CD14-positive monocyte (primary cell): ENCODE measurements at places on chromosomes 13 and 19.

GRCh38 chr19:21611659-21612402, 106.4 kb downstream of the ZNF429 start:
- DNase-seq, result no peak

DNA sequence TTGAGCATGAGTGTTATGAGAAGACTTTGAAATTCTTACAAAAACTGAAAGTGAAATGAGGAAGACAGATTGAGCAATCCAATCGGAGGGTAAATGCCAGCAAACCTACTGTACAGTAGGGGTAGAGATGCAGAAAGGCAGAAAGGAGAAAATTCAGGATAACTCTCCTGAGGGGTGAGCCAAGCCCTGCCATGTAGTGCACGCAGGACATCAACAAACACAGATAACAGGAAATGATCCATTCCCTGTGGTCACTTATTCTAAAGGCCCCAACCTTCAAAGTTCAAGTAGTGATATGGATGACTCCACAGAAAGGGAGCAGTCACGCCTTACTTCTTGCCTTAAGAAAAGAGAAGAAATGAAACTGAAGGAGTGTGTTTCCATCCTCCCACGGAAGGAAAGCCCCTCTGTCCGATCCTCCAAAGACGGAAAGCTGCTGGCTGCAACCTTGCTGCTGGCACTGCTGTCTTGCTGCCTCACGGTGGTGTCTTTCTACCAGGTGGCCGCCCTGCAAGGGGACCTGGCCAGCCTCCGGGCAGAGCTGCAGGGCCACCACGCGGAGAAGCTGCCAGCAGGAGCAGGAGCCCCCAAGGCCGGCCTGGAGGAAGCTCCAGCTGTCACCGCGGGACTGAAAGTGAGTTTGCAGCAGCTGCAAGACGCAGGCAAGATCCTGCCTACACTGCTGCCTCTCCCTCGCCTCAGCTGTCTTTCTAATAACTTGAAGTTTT, at the start of gene TNFSF13B:
TSS of gene TNFSF13B (plus strand) at position 118 of the 728 bp plus-strand sequence. CDS start at position 296, 178 bp downstream.
- peak; percentile 86 for DNase-seq

DNA sequence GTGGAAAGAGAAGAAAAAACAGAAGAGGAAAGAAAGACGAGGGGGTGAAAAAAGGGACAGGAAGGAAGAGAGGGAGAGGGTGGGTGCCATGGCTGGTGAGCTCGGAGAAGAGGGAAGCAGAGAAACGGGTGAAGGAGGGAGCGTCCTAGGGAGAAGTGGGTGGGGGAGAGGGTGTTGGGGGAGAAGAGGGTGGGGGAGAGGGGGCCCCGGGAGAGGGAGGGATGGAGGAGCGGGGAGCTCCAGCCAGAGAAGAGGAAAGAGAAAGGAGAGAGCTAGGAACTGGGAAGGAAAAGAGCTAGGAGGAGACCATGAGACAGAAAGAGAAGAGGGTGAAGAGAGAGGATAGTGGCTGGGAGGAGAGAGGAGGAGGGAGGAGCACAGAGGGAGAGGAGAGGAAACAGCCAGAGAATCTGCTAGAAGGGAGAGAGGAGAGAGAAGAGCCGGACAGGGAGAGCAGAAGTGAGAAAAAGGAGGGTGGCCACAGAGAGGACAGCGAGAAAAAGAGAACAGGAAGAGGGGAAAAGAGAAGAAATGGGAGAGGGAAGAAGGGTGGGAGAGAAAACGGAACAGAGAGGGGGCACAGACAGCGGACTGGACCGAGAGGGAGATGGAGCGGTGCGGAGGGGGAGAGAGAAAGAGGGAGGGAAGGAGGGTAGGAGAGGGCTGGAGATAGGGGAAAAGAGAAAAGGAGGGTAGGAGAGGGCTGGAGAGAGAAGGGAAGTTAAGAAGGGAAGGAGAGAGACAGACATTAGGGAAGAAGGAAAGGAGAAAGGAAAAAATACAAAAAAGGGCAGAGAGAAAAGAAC, 11.9 kb upstream of the GARIN5A start:
- peak; percentile 17 for DNase-seq

DNA sequence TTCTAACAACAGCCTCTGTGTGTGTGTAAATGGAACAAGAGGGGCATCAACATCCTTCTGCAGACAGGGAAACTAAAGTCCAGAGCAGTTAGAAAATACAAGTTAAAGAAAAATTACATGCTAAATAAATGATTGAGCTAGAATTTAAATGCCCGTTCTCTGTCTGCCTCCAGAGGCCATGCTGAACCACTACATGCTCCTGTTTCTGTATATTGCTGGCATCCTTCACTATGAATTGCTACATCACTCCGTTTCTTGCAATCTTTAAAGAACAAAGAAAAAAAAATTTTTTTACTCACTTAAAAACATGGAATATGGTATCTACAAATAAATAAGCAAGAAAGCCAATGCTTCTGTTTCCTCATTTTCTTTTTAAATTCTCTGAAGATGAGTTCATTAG, 47.9 kb downstream of the DCT start:
- no peak for DNase-seq

DNA sequence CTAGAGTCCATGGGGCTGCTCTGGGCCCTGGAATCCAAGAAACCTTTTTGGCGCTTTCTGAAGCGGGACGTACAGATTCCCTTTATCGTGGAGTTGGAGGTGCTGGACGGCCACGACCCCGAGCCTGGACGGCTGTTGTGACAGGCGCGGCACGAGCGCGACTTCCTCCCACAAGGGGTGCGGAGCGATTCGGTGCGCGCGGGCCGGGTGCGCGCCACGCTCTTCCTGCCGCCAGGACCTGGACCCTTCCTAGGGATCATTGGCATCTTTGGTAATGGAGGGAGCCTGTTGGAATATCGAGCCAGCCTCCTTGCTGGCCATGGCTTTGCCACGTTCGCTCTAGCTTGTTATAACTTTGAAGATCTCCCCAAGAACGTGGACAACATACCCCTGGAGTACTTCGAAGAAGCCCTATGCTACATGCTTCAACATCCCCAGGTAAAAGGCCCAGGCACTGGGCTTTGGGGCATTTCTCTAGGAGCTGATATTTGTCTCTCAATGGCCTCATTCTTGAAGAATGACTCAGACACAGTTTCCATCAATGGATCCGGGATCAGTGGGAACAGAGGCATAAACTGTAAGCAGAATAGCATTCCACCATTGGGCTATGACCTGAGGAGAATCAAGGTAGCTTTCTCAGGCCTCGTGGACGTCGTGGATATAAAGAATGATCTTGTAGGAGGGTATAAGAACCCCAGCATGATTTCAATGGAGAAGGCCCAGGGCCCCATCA, 3.5 kb upstream of the ZFP82 start:
- DNase-seq, result no peak

DNA sequence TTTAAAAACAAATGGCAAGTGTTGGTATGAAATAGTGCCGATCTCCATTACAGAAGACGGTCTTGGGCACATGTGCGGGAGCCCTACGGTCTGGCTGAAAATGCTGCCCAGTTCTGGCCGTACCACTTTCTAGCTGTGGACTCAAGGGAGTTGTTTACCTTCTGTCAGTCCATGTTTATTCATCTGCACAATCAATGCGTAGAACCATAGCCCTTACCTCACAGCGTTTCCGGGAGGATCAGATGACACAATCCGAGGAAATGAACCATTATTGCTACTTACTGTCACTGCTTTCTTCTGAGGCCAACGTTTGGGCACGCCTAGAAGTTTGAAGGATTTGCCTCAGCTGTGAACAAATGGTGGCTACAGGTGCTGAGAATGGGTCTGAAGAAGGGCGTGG, 31.2 kb downstream of the GADD45B start:
- DNase-seq, result peak; percentile 76

DNA sequence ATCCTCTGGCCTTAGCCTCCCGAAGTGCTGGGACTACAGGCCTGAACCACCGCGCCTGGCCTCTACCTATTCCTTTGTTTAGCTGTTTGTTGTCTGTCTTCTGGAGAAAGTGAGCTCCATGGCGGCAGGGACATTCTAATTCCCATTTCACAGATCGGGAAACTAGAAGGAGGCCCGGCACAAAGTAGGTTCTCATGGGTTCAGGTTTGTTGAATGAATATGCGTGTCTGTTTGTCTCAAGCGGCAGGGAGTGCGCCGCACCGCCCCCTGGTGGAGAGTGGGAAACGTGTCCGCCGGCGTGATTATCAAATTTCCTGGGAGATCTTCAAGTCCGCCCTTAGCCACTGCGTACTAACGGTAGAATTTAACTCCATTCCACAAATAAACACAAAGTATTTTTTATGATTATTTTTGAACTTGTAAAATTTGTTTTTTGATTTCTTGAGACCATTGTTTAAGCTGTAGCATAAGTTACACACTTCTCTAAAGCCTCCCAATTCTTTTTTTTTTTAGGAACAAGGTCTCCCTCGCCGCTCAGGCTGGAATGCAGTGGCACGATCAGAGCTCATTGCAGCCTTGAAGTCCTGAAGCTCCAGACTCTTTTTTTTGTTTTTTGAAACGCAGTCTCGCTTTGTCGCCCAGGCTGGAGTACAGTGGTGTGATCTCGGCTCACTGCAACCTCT, 8.9 kb upstream of the CCDC9 start:
- no peak for DNase-seq

DNA sequence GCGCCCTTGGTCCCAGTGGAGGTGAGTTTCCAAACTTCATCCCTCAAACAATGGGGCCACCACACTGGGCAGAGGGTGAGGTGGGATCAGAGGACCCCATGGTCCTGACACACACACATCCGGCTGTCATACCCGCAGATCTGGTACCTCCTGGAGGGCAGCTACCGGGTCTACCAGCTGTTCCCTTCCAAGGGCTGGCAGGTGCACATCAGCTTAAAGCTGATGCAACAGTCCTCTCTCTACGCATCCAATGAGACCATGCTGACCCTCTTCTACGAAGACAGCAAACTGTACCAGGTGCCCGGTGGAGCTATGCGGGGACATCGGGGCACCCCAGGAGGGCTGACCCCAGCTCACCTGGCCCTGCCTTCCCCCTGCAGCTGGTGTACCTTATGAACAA, 14.0 kb upstream of the PSMD8 start:
- no peak for DNase-seq
